Activated CD4-positive, alpha-beta T cell treated with anti-CD3 and anti-CD28 coated beads, Interleukin-2, amount 50 U/mL, for 1 hour (primary cell): ENCODE measurements at places on chromosomes 3 and 15.

GRCh38 chr15:83053151-83053550 is 13.9 kb downstream of the BTBD1 start:
- DNase-seq, result no peak

DNA sequence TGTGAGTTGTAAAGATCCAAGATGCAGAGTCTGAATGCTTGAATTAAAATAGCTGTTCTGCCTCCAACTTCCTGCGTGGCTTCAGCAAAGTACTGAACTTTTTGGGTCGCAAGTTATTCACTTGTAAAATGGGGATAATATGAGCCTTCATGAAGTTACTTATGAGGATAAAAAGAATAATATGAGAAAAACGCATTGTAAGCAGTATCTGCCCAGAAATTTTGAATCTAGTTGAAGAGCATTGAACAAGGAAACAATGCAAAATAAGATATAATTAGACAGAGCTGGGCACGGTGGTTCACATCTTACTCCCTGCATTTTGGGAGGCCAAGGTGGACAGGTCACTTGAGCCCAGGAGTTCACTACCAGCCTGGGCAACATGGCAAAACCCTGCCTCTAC is 37.8 kb downstream of the AQP9 start:
- no peak for DNase-seq

GRCh38 chr3:60764870-60765269 is 486.4 kb downstream of the FHIT start:
- DNase-seq, result no peak

GRCh38 chr15:81740416-81740815 is 305.4 kb downstream of the MEX3B start:
- DNase-seq, result no peak

DNA sequence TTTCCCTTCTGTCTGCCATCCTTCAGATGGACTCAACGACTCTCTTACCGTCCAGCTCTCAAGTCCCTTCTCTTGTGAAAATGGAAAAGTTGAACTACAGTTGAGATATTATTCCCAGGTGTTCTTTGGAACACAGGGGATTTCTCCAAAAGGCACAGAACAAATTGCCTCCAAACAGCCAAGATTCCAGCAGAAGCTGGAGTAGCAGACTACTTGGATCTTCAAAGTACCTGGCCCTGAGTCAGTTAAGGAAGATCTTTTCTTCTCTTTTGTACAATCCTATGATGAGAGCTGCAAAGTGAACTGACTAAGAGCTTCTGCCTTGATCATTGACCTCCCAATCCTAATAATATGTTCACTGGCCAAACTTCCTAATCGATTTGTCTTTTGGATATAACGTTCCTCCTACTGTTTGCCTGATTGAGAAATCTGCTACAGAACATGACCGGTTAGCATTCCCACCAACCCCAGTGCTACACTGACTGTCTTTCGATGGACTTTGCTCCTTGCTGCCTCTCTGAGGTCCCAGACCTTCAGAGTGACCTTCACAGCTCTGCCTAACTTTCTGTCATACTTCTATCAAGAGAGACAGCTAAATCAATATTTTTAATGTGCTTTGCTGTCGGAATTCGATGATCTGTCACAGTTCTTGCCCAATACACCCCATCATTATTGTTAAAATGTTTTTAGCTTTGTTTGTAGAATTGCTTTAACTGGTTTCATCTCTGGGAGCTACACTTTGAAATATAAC is 21.9 kb downstream of the PAQR9 start:
- DNase-seq, result no peak

- DNase-seq, result no peak
These were observed 156.1 kb downstream of the ALDH1A2 start for GRCh38 chr15:57909388-57909787.

DNA sequence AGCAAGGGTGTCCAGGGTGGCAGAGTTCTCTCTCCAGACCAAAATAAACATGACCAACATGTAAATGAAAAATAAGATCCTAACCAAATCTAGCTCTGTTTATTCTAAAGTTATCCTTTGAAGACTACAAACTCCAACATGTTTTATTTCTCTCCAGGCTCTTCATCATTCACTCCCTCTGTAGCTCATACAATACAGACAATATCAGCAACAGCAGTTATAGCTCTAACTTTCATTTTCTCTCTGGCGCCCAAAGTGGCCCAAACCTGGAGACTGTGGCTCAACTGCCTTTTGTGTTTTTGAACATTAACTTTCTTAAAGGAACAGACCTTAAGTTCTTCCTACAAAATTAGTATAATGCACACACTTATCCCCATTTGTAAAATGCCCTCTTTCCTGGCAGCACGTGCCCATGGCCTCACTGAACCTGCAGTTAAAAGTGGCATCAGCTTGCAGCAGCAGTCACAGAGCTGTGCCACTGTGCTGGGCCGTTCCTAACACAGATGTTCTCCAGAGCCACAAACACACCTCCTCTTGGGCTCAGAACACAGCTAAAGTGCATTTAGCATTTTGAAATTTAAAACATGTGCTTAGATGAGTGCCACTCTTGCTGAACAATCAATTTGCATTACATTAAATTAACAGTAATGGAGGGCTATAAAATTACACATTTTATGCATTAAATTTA is 91.9 kb downstream of the RORA start:
- DNase-seq, result no peak

DNA sequence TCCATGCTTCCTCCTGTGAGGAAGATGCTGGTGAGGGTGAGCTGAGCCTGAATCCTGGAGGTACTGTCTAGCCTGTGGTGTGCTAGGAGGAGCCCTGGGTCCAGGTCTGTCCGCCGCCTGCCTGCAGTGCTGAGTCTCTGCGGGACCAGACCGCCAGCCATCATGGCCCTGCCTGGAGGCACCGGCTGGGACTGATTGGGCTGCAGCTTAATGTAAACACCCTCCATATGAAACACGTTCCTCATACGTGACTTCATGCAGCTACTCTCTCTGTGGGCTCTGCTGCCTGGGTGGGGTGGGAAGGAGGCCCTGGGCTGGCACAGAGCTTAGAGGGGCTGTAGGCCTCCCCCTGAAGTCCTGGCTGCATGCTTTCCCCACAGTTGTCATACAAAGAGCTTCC is 67.4 kb downstream of the FBLN2 start:
- DNase-seq, result no peak

DNA sequence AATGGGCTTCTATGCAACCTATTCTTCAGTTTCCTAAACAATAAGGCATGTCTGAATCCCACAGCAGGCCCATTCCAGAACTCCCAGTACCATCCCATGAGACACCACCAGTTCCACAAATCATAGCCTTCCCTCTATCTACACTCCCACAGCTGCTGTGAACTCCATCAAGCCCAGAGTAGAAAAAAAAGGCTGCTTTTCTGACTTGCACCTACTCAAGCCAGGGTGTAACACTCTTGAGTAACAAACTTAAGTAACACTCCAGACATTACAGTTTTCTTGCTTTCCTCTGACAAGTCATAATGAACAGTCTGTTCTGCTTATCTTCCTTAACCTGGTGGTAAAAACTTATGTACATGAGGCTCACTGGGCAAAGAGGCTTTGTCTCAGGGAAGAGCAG is 283.1 kb downstream of the NFKBIZ start:
- DNase-seq, result no peak

DNA sequence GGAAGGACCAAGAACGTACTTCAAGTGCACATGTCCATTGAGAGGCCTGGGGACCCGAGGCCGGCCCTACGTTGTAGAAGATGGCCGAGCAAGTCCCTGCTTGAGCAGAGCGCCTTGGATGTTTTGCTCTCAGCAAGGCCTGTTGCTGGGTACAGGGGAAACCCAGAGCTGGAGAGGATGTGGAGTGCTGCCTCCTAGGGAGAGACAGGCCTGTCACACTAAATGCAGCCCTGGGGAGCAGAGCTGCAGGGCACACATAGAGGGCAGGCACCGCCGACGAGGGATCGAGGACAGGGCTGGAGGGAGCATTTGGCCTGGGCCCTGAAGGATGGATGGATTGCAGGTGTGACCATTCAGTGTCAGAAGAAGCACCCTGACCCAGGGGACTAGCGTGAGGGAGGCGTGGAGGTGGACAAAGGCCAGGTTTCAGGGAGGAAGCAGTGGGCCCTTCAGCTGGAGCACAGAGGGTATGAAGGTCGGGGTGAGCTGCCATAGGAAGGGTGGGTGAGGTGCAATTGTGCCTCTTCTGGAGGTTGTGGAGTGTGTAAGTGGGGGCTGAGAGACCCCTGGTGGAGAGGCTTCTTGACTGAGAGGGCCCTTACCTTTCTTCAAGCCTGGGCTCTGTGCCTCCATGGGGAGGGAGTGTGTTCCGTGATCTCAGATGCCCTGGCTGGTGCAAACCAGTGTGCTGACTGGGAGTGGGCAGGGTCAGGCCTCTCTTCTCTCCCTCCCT is 142.4 kb downstream of the CHDH start:
- no peak for DNase-seq

DNA sequence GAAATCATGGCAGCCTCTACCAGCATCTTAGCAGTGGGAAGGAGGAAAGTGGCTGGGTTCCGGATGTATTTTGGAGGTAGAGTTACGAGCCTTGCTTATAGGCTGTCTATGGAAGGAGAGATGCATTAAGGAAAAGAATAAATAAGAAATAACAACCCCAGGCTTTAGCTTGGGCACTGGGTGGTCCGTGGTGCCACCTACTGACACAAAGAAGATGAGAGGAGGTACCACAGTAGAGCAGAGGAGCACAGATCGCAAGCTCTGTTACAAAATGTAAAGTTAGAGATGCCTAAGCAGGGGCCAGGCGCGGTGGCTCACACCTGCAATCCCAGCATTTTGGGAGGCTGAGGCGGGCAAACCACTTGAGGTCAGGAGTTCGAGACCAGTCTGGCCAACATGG is 74.8 kb downstream of the TMEM39A start:
- no peak for DNase-seq

GRCh38 chr15:47806008-47806407 is 88.7 kb downstream of the SEMA6D start:
- DNase-seq, result no peak

- no peak for DNase-seq
These were observed 185.7 kb downstream of the CGGBP1 start for GRCh38 chr3:87873136-87873535.

- no peak for DNase-seq
These were observed 126.9 kb upstream of the MRPS22 start for GRCh38 chr3:139216958-139217357.

- DNase-seq, result peak; percentile 74
These were observed at the start of gene MCTP2 for GRCh38 chr15:94230883-94231722. Gene MCTP2, plus strand, starts transcription at chr15:94231561. Its CDS starts 66,705 bp downstream, at chr15:94298266.

DNA sequence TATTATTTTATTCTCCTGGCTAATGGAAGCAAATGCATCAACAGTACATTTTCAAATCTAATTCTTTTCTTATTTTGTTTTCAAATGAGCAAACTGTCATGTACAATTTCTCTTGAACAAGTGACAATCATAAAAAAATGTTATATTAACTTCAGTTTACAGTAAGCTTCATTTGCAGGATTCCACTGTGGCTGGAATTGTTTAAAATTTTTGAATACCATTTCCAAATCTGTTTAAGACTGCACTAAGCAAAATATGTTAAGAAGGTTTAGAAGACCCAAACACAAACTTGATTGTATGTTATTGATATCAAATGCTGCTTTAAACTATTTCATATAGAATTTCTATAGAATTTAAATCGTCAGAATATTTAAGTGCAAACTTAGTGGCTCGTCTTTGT is 92.8 kb downstream of the ZNF280D start:
- DNase-seq, result no peak

DNA sequence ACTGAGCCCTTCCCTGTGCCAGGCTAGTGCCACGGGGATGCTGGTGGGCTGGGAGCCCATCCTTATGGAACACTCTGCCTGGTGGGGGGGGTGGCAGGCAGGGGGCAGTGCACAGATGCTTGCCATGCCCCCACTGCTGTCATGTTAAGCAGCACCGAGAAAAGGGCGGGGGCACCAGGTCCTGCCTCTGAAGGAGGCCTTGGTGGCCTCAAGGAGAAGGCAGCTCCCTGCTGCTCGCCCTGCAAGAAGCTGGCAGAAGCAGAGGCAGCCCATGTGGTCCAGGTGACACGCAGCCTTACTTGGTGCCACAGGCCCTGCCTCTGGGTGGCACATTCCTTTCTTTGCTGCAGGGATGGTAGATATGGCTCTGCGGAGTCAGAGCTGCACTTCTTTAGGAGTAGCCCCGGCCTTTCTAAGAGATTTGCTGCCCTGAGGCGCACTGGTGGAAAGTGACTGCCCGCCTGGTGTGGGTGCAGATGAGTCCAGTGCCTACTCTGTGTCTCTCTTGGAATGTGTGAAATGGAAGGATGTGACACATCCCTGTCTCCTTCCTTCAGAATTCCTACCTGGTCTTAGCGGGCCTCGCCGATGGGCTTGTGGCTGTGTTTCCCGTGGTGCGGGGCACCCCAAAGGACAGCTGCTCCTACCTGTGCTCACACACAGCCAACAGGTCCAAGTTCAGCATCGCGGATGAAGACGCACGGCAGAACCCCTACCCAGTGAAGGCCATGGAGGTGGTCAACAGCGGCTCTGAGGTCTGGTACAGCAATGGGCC is 145.8 kb downstream of the LRRK1 start:
- DNase-seq, result no peak

DNA sequence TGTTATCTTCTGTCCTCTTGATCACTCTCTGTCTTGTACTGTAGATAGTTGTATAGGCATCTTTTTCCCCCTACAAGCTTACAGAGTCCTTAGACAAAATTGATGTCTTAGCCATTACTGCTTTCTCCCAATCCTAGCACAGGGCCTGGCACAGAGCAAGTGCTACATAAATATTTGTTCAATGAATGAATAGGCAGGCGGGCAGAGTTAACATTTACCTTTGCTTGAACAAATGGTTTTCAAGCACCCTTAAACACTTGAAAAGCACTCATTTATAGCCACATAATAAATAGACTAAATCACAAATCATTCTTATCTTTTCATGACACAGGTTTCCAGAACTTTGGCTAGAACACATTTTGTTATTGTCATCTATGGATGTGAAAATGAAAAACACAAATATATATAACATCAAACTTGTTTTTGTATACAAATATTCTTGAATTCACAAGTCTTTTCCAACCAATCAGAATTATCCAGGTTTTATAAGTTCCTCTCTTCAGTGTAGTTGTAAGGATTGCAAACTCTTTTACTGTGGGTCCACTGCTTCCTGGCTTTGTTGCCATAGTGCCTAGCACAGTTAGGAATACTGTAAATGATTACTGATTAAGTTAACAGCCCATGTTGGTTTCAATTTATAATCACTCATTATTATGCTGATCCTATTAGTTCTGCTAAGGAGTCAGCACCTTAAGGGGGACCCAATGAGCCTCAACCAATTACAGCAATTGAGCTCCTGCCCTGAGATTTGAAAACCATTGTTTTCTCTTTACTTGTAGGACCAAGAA is 61.9 kb downstream of the ISL2 start:
- DNase-seq, result no peak

- no peak for DNase-seq
These were observed 37.0 kb upstream of the SNRPA1 start for GRCh38 chr15:101332061-101332467.

DNA sequence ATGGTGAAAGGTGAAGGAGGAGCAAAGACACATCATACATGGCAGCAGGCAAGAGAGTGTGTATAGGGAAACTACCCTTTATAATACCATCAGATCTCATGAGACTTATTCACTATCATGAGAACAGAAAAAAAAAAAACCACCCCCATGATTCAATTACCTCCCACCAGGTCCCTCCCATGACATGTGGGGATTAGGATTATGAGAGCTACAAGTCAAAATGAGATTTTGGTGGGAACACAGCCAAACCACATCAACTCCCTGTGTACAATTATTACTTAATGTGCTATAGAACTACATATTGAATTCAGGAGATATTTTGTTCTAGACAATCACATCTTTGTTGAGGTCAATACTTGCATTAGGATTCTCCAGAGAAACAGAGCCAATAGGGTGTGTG is 313.4 kb downstream of the CNTN6 start:
- DNase-seq, result no peak

- no peak for DNase-seq
These were observed 40.5 kb upstream of the EIF1B start for GRCh38 chr3:40268802-40269524.
